Stimulated activated CD8-positive, alpha-beta memory T cell treated with anti-CD3 and anti-CD28 coated beads, Interleukin-15, amount 100 ng/mL, for 24 hours (primary cell): ENCODE measurements at places on chromosomes 4 and X.
A peak's percentile ranks its signal among the peaks of the same experiment; 100 is the strongest.

DNA sequence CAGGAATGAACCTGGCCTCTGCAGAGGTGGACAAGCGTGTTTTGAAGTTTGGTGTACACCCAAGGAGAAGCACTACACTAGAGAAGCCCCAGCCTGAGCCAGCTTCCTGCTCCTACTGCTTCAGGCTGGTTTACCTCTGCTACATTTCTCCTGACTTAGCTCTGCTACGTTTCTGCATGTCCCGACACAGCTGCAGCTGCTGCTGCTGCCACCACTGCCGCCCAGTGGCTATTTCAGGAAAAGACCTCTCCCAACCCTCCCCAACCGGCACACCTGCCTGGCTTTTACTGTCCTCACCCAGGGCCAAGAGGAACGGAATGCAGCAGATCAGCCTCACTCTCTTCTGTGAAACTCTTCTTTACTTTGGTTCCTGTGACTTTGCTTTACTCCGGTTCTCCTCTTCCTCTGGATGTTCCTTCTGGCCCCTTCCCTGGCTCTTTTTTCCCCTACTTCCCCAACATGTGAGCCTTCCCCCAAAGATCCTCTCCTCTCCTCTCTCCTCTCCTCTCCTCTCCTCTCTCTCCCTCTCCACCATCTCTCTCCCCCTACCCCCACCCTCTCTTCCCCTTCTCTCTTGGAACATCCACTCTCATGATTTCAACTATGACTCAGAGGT, 3.1 kb upstream of the P2RY4 start:
- DNase-seq, result no peak

DNA sequence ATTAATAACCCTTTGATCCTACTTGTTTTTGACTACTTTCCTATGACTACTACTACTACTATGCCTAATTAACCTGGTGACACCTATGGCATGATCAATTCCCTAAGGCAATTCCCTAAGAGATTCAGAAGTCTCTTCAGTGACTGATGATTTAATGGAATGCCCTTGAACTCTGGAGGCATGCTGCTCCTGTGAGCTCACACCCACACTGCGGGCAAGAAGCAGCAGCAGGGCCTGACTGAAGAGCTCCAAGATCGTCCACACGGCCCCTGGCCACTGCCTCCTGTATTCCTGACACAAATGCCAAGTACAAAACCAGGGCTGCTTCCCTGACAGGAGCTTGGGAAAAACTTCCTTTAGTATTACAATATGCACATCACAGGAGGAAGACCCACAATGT, 74.2 kb upstream of the STS start:
- DNase-seq, result no peak

- DNase-seq, result no peak
These were observed 142.8 kb downstream of the SLIT2 start for GRCh38 chr4:20394512-20394911.

DNA sequence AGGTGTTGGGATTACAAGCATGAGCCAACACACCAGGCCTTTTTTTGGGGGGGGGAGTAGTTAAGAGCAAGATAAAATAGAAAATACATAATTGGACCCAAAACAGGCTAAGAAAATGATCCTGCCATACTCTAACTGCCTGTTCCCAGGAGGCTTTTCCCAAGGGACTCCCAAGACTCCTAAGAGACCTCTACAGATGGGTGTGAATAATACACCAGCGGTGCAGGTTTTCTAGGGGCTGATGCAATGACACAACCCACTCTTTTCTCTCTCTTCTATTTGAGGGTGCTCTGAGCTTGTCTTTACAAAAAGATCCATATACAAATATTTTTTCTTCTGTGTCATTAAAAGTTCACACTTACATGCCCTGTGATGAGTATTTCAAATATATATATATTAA, 116.9 kb downstream of the RASL11B start:
- no peak for DNase-seq

DNA sequence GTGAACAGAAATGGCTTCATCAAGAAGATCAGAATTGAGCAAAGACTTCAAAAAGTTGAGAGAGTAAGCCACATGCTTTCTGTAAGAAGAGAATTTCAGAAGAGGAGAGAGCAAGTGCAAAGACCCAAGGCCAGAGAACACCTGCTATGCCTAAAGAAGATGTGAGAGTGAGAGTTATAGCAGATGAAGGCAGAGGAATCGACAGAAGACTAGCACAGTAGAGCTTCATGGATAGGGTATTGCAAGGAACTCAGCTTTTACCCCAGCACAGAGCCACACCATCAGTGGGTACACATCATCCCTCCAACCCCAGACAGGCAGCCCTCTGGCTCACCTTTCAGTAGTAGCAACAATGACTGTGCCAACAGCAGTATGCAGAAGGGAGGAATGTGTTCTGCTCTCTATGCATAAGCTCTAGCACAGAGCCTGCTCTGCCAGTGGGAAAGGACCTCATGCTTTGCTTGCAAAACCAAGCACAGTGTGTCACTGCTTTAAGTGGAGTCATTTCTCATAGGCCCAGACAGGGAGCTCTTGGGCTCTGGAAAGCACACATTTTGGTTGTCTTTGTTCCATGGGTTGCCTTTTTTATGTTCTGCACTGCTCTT, 318.6 kb downstream of the NAF1 start:
- no peak for DNase-seq

GRCh38 chrX:123184219-123184865, at the start of gene GRIA3:
Gene GRIA3, plus strand, starts transcription at chrX:123184278. Its CDS starts 258 bp downstream, at chrX:123184536.
- no peak for DNase-seq

DNA sequence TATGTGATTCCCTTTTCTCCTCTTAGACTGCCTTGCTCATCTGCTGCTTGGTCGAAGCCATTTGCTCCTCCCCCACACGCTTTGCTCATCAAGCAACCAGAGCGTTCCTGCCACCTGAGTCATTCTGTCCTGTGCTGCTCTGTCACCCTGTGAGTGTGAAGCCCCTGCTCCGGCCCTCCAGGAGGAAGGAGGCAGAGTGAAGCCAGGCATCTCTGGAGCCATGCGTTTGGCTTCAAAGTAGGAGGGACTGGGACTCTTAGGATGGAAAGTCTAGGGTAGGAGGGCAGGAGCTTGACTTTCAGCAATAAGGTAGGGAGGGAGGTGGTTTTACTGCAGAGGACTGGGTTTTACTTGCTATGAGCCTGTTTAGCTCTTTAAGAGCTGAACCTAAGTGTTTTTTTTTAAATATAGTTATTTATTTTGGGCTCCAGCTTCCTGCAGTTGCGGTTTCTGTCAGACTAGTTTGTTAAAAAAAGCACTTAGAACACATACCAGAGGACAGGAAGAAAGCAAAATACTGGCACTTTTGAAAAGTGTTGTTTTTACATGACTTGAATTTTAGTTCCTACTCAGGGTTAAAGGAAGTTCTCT, 63.6 kb downstream of the SPINK2 start:
- peak; percentile 15 for DNase-seq

GRCh38 chrX:67585401-67585800, 41.6 kb downstream of the AR start:
- DNase-seq, result no peak

GRCh38 chr4:35739308-35739707, 505.0 kb downstream of the ARAP2 start:
- DNase-seq, result no peak

- no peak for DNase-seq
These were observed 9.2 kb upstream of the RNF150 start for GRCh38 chr4:141142423-141142822.

- DNase-seq, result no peak
These were observed 93.9 kb downstream of the NSUN7 start for GRCh38 chr4:40843696-40844095.

- DNase-seq, result no peak
These were observed 1.9 kb downstream of the TBL1X start for GRCh38 chrX:9466736-9467135.

- no peak for DNase-seq
These were observed 8.7 kb upstream of the SHOX start for GRCh38 chrX:621705-622503.

DNA sequence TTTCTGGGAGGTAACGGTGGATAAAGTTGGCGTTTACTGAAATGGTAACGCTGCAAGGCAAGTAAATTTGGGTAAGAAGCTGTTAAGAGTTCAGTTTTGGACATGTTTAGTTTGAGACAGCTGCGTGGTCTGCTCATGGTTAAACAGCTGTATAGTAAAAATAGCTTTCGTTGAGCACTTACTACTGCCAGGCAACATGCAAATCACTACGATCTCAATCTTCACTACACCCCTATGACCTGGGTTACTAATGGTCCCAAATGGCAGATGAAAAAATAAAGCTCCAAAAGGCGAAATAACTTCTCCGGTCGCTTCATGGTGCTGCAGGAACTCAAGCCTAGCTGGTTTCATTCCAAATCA, 22.2 kb downstream of the FABP2 start:
- no peak for DNase-seq

DNA sequence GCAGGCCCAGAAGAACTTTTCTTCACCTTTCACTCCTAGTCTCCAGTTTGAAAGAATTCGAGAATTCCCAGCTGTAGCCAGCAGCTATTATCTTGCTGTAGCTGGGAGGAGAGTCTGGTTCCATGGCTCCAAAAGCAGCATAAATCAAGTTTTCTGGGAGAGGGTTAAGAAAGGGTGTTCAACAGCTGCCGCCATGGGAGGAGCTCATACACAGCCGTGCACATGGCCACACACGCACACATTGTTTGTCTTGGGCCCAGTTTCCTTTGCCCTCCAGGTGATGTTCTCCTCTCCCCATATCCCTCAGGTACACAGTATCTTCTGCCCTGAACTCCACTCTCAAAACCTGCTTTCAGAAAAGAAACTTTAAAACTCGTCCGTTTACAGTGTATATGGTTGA, 4.1 kb upstream of the GPC3 start:
- no peak for DNase-seq

- DNase-seq, result no peak
These were observed 722.1 kb downstream of the PCDH7 start for GRCh38 chr4:31442236-31442635.

DNA sequence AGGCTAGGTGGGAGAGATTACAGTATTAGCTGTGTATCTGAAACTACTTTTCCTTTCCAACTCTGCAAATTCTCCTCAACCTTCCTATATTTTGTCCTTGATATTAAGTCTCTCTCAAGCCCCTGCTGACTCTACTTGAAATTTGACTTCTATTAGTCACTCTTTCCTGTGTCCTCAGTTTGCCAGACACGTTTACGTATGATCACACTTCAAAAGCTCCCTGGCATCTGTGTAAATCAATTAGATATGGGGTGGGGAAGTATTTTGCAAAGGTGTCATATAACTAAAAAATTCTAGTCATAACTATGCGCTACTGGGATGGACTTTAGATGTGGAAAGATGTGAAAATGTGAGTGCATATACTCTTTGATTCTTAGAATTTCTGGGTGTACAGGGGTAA, 67.4 kb upstream of the ARHGAP24 start:
- no peak for DNase-seq

DNA sequence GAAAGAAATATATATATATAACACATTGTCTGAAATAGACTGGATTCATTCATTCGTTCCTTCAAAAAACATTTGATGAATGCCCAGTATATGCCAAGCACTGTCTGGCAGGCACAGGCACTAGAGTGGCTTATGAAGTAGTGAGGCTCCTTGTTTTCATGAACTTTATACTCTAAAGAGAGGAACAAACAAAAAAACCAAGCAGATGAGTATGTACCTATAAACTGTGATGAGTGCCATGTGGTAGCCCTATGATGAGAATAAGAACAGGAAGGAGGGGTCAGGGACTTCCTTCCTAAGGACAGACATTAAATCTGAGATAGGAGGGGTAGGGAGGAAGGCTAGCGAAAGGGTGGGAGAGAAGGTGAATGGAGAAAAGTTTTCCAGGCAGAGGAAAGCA, 19.5 kb upstream of the PDGFRA start:
- DNase-seq, result no peak

DNA sequence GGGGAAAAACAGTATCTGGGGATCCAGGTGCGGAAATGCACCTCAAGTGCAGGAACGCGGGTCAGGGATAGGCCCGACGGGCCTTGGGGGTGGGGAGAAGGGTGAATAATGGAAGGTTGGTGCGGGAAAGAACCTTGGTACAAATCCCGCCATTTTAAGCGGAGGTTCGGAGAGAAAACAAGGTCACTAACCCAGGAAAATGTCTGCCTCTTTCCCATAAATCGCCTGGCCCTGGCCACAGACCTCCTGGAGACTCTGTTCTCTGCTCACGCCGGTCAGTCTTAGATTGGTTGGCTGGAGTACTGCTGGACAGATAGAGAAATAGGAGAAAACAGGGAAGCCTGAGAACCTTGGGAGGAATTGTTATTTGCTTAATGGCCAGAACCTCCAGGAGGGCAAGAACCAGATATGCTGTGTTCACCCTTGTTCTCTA, 897 bp upstream of the FBXL5 start:
- DNase-seq, result no peak

- DNase-seq, result no peak
These were observed 46.3 kb downstream of the STARD8 start for GRCh38 chrX:68693481-68694434.

DNA sequence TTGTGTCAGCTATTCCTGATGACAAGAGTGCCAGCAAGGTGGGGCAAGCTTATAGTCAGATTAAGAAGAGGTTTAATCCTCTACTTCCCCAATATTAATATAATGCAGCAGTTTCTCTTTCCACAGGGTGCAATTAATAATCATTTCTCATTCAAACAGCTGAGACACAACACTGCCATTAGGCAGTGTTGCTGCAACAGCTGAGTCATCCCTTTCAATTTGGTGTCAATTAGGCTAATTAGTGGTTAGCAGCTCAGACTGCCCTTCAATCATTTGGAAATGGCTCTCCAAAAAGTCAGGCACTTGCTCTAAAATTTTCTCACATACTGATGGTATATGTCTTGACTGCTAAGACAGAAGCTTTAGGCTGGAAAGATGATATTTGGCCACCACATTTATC, 265.7 kb upstream of the FAM241A start:
- DNase-seq, result no peak

GRCh38 chr4:155526452-155527169, 140.0 kb upstream of the GUCY1A1 start:
- no peak for DNase-seq

- no peak for DNase-seq
These were observed 229.5 kb downstream of the MAPK10 start for GRCh38 chr4:86130160-86130933.

DNA sequence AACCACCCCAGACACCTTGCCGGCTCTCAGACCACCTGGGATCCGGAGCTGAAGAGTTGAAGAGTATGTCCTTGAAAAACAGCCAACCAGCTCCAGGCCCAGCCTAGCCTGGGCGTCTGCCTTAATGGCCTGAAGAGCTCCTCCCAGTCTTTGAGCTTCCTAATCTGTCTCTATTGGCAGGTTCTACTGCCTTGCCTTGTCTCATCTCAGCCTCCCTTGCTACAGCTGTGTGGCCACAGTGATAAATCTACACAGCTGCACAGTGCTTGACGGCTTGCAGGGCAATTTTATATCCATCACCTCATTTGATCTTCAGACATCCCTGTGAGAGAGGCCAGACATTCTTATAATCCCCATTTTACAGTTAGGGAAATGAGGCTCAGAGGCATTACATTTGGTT, 19.9 kb downstream of the AWAT2 start:
- no peak for DNase-seq
